ENCODE measurements at places on chromosomes 16 and 17.

- H3K27ac ChIP-seq: no peak overlapping the region
- no peak for DNase-seq
- H3K27me3 ChIP-seq: no peaks in the 10 kb centered on the region
- H3K4me1 ChIP-seq: peaks cover 20% of the 10 kb centered on the region
Observed at GRCh38 chr17:64297467-64298088, 34.5 kb upstream of the TEX2 start.

DNA sequence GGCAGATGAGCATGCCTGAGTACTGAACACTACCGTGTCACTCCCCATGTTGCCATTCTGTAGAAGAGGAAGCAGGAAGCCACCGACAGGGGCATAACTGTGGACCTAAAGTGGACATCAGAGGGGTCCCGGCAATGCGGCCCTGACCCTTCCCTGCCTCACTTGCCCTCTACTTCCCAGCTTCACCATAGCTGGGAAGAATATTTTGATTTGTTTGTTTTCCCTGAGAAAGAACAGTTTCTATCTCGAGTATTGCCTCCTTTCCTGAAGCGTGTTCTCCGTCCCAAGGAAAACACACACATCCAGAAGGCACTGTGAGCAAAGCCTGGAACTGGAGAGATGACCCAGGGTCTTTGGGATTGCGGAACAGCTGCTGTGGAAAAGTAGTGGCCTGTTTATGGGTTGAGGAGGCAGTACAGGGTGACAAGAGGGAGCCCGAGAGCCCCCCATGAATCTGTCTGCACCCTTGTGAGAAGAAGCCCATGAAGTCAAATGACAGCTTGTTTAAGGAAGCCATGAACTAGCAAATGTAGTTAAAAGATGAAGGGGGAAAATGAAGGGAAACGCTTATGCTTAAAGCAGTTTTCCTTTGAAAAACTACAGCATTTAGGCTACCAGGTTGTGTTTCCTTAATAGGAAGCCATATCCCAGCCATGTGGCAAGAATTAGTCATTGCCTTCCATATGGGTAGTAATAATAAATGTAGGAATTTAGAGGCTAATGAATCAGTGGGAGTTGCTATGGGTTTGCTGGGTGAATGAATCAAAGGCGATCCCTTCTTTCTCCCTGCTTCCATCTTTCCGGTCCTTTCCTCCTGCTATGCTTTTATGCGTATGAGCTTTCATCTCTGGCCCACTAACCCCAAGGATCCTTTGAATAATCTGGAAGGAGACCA is 90.0 kb upstream of the TBX2 start:
- no peaks in the 10 kb centered on the region for H3K27me3 ChIP-seq
- peaks cover 42% of the 10 kb centered on the region for H3K4me1 ChIP-seq
- H3K27ac ChIP-seq: no peak overlapping the region
- H3K4me3 ChIP-seq: no peak overlapping the region
- H3K36me3 ChIP-seq: no peaks in the 10 kb centered on the region
- DNase-seq: no peak

GRCh38 chr16:87172632-87173031 is 144.6 kb downstream of the C16orf95 start:
- H3K27ac ChIP-seq: no peak overlapping the region
- H3K4me1 ChIP-seq: peaks cover 18% of the 10 kb centered on the region
- no peak overlapping the region for H3K4me3 ChIP-seq
- no peaks in the 10 kb centered on the region for H3K36me3 ChIP-seq
- H3K27me3 ChIP-seq: peaks cover 11% of the 10 kb centered on the region

DNA sequence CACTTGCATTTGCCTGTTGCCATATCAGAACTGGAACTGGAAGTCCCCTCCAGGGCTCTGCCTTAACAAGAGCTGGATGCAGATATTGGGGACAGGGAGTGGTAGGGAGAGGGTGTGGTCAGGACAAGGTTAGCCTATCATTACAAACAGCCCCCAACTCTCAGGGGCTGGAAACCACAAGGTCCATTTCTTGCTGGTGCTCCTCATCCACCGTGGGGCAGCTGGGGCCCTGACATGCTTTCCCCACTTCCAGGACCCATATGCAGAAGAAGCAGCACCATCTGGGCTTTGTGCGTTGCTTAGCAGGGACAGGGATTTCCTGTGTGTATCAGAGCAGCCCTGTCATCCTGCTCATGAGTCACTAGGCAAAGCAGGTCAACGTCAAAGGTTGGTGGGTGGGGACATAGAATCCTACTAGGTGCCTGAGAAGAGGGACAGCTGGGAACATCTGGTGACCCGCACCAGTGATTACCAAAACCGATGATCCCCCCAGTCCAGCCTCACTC is 26.9 kb downstream of the RGS9 start:
- H3K4me1 ChIP-seq: peaks cover 6% of the 10 kb centered on the region
- no peaks in the 10 kb centered on the region for H3K36me3 ChIP-seq
- peaks cover 3% of the 10 kb centered on the region for H3K27me3 ChIP-seq
- no peak overlapping the region for H3K4me3 ChIP-seq

DNA sequence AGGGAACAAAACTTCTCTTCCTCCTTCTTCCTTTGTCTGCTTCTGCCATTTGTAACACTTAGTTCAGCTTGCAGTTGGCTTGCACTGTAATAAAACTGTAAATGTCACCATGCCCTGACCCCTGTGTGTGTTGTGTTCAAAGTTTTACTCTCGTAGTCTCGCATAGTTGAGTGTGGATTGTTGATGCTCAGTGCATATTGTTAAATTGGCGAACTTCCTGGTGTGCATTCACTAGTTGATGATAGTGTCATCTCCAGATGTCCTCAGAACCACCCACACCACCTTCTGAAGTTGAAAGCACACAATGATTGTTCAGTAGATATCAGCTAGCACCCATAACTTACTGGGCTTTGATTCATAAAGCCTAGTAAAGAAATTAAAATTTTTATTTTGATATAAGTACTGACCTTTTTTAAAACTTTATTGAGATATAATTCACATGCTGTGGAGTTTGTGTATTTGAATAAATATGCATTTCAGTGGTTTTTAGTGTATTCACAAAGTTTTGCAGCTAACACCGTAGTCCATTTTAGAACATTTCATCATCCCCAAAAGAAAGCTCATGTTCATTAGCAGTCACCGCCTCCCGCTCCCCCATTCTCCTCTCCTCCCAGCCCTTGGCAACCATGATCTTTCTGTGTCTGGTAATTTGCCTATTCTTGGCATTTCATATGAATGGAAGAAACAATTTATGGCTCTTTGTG is 25.0 kb downstream of the USP10 start:
- H3K4me1 ChIP-seq: peaks cover 58% of the 10 kb centered on the region
- peaks cover 12% of the 10 kb centered on the region for H3K36me3 ChIP-seq
- peak overlapping the region; percentile 24 for H3K27ac ChIP-seq
- H3K27me3 ChIP-seq: no peaks in the 10 kb centered on the region
- no peak for DNase-seq

DNA sequence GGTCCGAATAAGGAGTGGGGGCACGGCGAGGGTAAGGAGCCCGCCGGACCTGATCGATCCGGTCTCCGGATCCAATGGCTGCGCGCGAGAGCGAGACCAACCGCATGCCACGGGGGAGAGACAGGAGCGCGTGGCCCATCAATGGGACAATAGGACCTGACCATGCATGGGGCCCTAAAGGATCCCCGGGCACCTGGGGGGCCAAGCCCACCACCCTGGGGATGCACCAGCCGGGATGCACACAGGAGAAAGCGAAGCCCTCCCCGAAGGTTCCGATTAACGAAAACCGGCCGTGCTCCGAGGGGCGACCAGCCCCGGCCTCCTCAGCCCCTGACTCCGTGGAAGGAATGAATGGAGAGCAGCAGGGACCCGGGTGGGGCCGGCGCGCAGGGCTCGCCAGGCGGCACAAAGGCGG is 525 bp downstream of the JPT1 start:
- peaks cover 23% of the 10 kb centered on the region for H3K36me3 ChIP-seq
- peak overlapping the region; percentile 93 for H3K4me3 ChIP-seq
- H3K27ac ChIP-seq: peak overlapping the region; percentile 88
- H3K4me1 ChIP-seq: peaks cover 25% of the 10 kb centered on the region
- DNase-seq: peak; percentile 71

DNA sequence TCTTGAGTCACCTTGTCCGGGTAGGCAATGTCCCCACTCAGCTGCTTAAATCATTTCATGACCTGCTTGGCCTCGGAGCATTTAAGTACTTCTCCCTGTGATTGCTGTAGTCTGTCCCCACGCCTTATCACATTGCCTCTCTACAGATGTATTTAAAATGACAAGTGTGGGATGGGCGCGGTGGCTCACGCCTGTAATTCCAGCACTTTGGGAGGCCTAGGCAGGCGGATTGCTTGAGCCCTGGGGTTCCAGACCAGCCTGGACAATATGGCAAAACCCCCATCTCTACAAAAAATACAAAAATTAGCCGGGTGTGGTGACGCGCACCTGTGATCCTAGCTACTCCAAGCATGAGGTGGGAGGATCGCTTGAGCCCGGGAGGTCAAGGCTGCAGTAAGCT is 1.3 kb upstream of the GJC1 start:
- no peak for DNase-seq
- H3K27ac ChIP-seq: no peak overlapping the region
- no peaks in the 10 kb centered on the region for H3K36me3 ChIP-seq
- H3K4me3 ChIP-seq: peak overlapping the region; percentile 64
- peaks cover 15% of the 10 kb centered on the region for H3K27me3 ChIP-seq

GRCh38 chr17:3271072-3271848 is 26.9 kb downstream of the OR3A1 start:
- no peak overlapping the region for H3K4me3 ChIP-seq
- H3K27ac ChIP-seq: no peak overlapping the region
- no peaks in the 10 kb centered on the region for H3K36me3 ChIP-seq
- no peaks in the 10 kb centered on the region for H3K27me3 ChIP-seq
- no peaks in the 10 kb centered on the region for H3K4me1 ChIP-seq

- no peaks in the 10 kb centered on the region for H3K27me3 ChIP-seq
- no peak for DNase-seq
- H3K27ac ChIP-seq: no peak overlapping the region
- no peaks in the 10 kb centered on the region for H3K36me3 ChIP-seq
- peaks cover 17% of the 10 kb centered on the region for H3K4me1 ChIP-seq
Observed at GRCh38 chr16:64364894-64365293, 757.0 kb downstream of the CDH11 start.

DNA sequence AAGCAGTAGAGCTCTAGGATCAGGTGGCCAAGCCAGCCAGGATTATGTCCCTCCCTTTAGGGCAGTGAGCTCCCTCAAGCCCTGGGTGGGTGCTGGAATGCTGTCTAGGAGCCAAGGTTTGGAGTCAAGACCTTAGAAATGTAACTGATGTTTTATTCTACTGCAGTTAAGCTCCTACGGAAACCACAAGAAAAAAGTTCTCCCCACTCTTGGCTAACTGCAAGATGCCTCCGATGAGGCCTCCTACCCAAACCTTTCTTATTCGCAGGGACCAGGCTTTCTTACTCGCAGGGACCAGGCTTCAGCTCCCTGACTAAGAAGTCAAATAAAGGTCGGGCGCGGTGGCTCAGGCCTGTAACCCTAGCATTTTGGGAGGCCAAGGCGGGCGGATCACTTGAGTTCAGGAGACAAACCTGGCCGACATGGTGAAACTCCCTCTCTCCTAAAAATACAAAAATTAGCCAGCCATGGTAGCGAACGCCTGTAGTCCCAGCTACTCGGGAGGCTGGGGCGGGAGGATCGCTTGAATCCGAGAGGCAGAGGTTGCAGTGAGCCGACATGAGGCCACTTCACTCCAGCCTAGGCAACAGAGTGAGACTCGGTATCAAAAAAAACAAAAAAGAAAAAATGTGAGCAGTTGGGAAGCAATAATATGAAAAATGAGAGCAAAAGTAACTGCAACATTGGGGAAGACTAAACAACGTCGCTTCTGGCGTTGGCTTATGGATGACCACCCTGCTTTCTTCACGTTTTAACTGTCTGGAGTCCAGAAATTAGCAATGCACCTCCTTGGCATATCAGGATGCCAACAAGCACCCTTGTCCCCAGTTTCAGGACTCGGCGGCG is 31.7 kb upstream of the ARL4D start:
- H3K27ac ChIP-seq: peak overlapping the region; percentile 100
- H3K36me3 ChIP-seq: no peaks in the 10 kb centered on the region

- no peak for DNase-seq
- no peak overlapping the region for H3K27ac ChIP-seq
- H3K27me3 ChIP-seq: no peaks in the 10 kb centered on the region
- no peak overlapping the region for H3K4me3 ChIP-seq
- peaks cover 5% of the 10 kb centered on the region for H3K4me1 ChIP-seq
Observed at GRCh38 chr17:7848131-7848579, 6.7 kb upstream of the TMEM88 start.

- no peaks in the 10 kb centered on the region for H3K27me3 ChIP-seq
- no peak for DNase-seq
- H3K4me1 ChIP-seq: no peaks in the 10 kb centered on the region
- peaks cover 33% of the 10 kb centered on the region for H3K36me3 ChIP-seq
- no peak overlapping the region for H3K4me3 ChIP-seq
Observed at GRCh38 chr17:30274887-30275286, 16.9 kb downstream of the BLMH start.

GRCh38 chr17:51901242-51901641 is 257.3 kb downstream of the CA10 start:
- no peak for DNase-seq
- no peaks in the 10 kb centered on the region for H3K36me3 ChIP-seq
- no peak overlapping the region for H3K4me3 ChIP-seq
- H3K27me3 ChIP-seq: peaks cover 7% of the 10 kb centered on the region

- no peak for DNase-seq
- H3K27me3 ChIP-seq: peaks cover 20% of the 10 kb centered on the region
- no peaks in the 10 kb centered on the region for H3K4me1 ChIP-seq
- no peaks in the 10 kb centered on the region for H3K36me3 ChIP-seq
- H3K4me3 ChIP-seq: no peak within 1 kb of the TSS
Observed at GRCh38 chr17:9821921-9822320, at the start of gene GSG1L2. Gene GSG1L2 (minus strand): TSS chr17:9822079. CDS start chr17:9822071, 8 bp downstream.

- no peak for DNase-seq
- H3K36me3 ChIP-seq: peaks cover 13% of the 10 kb centered on the region
- H3K27me3 ChIP-seq: no peaks in the 10 kb centered on the region
Observed at GRCh38 chr16:69763599-69763942, 1.4 kb downstream of the WWP2 start.

GRCh38 chr16:70395345-70395901 is 43.5 kb downstream of the ST3GAL2 start:
- peak overlapping the region; percentile 51 for H3K27ac ChIP-seq
- DNase-seq: no peak
- no peaks in the 10 kb centered on the region for H3K36me3 ChIP-seq
- no peaks in the 10 kb centered on the region for H3K27me3 ChIP-seq
- H3K4me1 ChIP-seq: peaks cover 3% of the 10 kb centered on the region

- H3K36me3 ChIP-seq: no peaks in the 10 kb centered on the region
- H3K4me3 ChIP-seq: no peak overlapping the region
- H3K4me1 ChIP-seq: peaks cover 9% of the 10 kb centered on the region
- no peak overlapping the region for H3K27ac ChIP-seq
- DNase-seq: no peak
Observed at GRCh38 chr17:53390575-53390974, 432.2 kb upstream of the KIF2B start.

DNA sequence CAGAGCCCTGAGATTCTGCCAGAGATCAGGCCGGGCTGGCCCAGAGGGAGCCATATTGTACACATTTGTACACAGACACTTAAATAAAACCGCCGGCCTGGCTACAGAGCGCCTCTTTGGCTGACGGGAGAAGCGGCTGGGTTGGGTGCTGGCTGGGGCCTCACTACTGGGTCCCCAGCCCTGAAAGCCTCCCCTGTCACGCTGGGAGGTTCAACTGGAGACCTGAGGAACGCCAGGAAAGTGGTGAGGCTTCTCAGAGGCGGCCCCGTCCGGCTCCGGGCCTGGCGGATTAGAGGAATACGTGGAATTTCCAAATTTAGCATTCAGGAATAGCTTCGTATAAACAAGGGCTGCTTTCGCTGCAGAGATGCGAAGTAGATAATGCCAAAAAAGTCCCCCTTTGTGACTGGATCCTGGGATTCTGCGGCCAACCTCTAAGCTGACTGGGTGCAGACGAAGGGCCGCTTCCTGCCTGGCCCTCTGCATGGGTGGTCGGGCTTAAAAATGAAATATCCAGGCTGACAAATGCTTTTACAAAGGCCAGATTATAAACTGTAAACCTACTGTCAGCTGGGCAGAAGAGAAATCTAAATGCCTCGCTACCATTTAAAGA is 252.4 kb downstream of the IRF8 start:
- no peak overlapping the region for H3K27ac ChIP-seq
- peaks cover 42% of the 10 kb centered on the region for H3K27me3 ChIP-seq
- DNase-seq: no peak
- H3K4me1 ChIP-seq: peaks cover 4% of the 10 kb centered on the region
- H3K36me3 ChIP-seq: no peaks in the 10 kb centered on the region

Data from type B pancreatic cell (in vitro differentiated cells).